ENCODE measurements at places on chromosomes 4 and X. TPM values are rescaled to one million over a fixed set of nuclear protein-coding genes. Genes with fewer than 3 reads are reported as not detected.

The SFRP2 gene
- total RNA-seq: not detected

The NDST3 gene
- total RNA-seq: not detected

The PAGE1 gene
- total RNA-seq: not detected

The FGA gene
- not detected for total RNA-seq

The PPEF1 gene
- not detected for total RNA-seq

The FOXP3 gene
- total RNA-seq: not detected

The PRMT9 gene
- total RNA-seq: 12.0 TPM

The ZMAT1 gene
- 4.0 TPM for total RNA-seq

The AKAP17A gene
- 18.1 TPM for total RNA-seq

The CLDN34 gene
- 0.66 TPM for total RNA-seq

The UGT2B15 gene
- not detected for total RNA-seq
